ENCODE measurements at places on chromosomes 11 and 22.

DNA sequence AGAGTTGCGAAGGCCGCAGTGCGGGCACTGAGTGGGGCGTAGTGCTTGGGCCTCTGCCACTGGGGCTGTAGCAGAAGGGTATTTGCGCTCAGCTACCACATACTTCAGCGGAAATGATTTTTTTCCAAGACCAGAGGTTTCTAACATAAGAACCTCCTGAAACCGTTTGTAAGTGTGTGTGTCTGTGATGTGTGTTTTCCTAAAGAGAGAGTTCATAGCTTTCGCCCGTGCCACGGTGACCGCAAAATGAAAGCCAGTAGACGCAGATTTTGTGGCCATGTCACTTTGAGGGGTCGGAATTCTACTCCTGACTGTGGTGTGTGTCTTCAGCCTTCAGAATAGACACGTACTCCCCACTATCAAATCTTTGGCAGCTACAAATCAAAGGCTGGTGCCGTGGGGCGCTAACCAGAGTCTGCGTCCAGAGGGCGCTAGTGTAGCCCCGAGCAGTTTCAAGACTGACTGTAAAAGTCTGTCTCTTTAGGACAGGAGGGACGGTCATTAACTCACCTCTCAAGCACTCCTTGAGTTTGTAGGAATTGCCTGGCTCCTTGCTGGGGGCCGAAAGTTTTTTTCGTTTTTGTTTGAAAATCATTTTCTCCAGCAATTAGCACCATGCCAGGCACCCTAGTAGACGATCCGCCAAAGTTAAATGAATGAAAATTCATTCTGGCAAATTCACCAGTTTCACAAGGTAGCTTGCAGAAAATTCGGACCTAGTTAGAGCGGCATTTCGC lies 2.5 kb upstream of the CALCA start:
- DNase-seq, result peak; percentile 10

DNA sequence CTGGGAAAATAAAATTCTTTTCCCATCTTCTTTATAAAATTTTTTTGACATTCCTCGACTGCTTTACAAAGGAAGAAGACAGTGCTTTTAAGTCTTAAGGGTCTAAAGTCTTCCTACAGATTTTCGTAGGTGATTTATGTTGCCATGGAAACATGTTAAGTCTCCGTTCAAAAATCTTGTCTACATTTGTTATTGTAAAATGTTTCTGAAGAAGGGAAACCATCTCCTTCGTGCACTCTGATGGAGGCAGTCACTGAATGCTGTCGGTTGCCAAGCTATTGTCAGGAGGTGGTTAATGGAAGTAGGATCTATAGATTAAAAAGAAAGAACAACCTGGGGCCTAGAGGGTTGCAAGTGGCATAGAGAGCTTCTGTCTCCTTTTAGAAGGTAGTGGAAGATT lies 52.6 kb downstream of the MAP6 start:
- DNase-seq, result no peak

- DNase-seq, result no peak
Observed at GRCh38 chr11:61844909-61845565, 16.9 kb downstream of the FADS2 start.

GRCh38 chr11:120365512-120365911 lies 29.3 kb downstream of the ARHGEF12 start:
- no peak for DNase-seq

DNA sequence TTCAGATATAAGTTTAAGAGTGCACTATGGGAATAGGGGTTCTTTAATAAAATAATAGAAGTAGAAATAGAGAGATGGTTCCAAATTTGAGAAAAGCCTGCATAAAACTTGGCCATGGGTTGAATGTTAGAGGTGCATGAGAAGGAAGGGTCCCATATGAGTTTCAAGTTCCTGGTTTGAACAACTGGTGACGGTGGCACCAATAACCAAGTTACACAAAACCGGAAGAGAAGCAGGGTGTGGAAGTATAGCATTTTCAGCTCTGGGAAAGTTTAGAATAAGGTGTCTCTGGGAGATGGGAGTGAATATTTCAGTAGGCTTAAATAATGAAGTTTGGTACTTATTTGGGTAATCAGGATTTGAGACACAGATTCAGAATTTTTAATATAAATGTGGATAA lies 2.4 kb downstream of the CASP1 start:
- no peak for DNase-seq

GRCh38 chr11:44518968-44519550 lies 46.4 kb upstream of the CD82 start:
- DNase-seq, result no peak

GRCh38 chr11:89293965-89294679 lies 116.4 kb downstream of the TYR start:
- no peak for DNase-seq

DNA sequence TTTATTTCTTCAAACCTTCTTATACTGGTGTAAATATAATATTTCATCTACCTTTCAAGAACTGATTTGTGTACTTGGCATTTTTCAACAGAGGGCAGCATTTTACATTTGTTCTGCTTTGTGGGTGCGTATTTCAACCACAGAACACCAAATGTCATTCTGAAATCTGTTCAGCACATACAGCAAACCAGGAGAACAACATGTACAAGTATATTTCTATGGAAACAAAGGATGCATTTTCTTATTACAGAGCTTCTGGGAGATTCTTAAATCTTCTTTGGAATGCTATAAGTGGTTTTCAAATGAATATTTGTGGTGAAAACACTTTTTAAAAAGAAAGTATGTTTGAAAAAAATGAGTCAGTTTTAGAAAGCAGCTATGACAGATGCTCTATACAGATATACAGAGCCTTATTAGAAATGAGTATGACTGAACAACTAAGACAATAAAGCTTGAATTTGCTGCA lies 946.0 kb downstream of the FAM181B start:
- DNase-seq, result no peak

DNA sequence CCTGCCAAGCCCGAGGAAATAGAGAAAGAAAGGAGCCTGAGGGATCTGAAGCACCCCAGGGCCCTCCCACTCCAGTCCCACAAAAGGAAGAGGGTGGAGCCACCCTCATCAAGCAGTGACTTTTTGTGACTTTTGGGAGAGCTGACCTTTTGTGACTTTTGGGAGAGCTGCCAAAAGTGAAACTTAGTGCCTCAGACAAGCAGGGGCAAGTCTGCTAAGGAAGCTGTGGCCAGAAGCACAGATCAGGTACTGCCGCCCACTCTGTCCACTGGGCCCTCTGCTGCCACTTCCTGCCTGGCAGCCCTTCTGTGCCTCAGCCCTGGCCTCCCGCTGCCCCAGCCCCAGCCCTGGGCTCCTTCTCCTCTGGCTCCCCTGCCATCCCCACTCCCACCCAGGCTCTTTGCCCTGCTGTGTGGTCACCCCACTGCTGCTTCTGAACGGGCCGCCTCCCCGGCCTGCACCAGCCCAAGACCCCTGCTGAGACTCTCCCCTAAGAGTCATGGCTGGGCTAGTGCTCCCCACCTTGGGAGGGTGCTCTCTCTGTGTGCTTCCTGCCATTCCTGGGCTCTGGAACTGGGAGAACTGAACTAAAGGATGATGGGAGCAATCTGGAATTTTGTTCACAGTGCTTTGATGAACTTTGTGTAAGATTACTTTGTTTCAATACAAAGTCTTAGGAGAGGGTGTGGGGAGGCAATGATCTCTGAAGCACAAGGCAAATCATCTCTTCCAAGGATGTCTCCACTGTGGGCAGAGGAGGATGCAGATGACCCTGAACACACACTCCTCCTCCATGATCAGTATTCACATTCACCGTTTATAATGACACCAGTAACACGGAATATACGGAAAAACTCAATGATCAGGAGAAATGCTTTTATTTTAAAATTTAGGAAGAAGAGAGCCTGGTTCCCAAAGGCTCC lies at the start of gene APOBEC3H:
TSS of gene APOBEC3H (plus strand) at position 147 of the 923 bp plus-strand sequence. CDS start 3,035 bp downstream, outside the sequence.
- DNase-seq, result no peak

- no peak for DNase-seq
Observed at GRCh38 chr11:12506404-12506921, 129.1 kb downstream of the PARVA start.

- DNase-seq, result no peak
Observed at GRCh38 chr11:3155691-3156258, 9.3 kb downstream of the OSBPL5 start.

- no peak for DNase-seq
Observed at GRCh38 chr11:28528217-28528616, 420.0 kb downstream of the METTL15 start.

GRCh38 chr11:134801570-134801969 lies 389.5 kb upstream of the B3GAT1 start:
- DNase-seq, result no peak

- no peak for DNase-seq
Observed at GRCh38 chr22:19680911-19681862, 33.1 kb upstream of the SEPTIN5 start.

- no peak for DNase-seq
Observed at GRCh38 chr11:13664351-13664750, 4.1 kb upstream of the FAR1 start.

- no peak for DNase-seq
Observed at GRCh38 chr11:17915500-17916143, 97.2 kb downstream of the SERGEF start.

DNA sequence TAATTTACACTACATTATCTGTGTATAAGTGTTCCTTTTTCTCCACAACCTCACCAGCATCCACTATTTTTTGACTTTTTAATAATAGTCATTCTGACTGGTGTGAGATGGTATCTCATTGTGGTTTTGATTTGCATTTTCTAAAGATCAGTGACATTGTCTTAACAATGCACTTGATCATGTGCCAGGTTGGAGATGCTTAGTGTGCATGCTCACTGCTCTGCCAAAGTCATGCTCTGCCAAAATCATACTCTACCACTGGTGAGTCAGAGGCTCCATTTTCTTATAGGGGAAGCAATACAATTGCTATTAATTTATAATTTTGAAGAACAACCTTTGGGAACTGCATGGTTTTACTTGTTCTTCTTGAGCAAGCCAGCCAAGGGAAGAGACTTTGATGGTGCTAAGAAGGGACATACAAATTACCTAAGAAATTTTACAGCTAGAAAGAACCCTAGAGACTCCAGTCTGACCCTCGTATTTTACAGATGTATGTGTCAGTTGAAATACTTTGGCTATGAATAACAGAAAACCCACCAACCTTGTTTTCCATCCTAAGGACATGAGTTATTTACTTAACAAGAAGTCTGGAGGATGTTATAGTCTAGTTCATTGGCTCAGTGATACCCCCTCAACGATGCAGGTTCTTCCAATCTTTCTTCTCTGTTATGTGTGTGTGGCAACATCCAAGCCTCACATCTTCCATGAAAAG lies 368.9 kb downstream of the DDX10 start:
- no peak for DNase-seq

DNA sequence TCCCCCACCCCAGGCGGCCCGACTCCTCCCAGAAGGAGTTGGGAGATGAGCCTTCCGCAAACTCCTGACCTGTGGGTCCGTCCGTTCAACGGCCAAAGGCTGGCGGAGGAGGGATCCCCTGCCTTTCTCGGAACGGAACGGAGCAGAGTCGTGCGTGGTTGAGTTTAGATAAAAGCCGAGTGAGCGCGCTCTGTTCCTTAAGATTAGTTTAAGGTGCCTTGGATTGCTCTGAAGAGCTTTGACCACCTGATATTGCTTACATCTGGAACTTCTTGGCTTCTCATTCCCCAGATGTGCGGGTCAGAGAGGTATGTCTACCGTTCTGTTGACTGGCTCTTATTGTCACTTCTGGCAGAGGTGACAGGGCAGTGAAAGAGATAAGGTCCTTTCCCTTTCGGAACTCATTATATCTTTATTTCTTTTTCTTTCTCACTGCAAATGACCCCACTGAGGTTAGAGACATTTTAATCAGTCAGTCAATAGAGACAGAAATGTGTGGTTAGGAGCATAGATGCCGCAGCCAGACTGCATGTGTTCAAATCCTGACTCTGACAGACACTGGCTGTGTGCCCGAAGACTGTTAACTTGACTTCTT lies at the start of gene TRIM6:
TSS of gene TRIM6 (plus strand) at position 31 of the 595 bp plus-strand sequence. CDS start at position 292, 261 bp downstream.
- DNase-seq, result no peak

GRCh38 chr11:72736452-72737069 lies 15.6 kb downstream of the ARAP1 start:
- peak; percentile 47 for DNase-seq

DNA sequence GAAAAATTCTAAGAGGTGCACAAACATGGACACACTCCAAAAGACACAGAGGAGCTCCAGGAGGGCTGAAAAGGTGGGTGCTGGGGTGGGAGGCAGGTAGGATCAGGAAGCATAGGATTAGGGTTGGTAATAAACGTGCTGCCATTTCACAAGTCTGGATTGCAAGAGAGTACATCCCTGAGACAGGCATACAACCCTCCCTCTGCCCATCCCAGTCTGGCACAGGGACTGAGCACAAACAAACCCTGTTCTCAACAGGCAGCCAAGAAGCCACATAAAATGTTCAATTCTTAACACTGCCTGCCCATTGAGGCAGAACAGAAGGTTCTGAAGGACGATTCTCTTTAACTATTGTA lies 18.5 kb downstream of the SLC35F2 start:
- DNase-seq, result no peak

- no peak for DNase-seq
Observed at GRCh38 chr11:71183878-71184277, 68.5 kb downstream of the SHANK2 start.

DNA sequence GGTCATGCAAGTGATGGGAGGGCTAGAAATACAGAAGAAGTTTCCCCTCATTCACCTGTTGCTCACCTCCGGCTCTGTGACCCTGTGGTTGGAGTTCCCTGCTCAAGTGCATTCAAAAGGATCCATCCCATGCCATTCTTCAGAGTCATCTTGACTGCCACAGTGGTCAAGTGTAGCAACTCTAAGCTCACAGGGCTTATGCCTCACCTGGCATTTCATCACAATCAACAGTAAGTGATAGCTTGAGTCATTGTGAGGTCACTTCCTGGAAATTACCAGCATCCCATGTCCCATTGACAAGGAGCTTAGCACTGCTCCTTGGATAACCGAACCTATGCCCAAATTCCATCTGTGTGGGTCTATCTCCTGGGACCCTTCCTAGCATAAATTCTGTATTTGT lies 55.6 kb downstream of the OR4C45 start:
- DNase-seq, result no peak

GRCh38 chr11:76030968-76031590 lies 175.2 kb downstream of the WNT11 start:
- no peak for DNase-seq

DNA sequence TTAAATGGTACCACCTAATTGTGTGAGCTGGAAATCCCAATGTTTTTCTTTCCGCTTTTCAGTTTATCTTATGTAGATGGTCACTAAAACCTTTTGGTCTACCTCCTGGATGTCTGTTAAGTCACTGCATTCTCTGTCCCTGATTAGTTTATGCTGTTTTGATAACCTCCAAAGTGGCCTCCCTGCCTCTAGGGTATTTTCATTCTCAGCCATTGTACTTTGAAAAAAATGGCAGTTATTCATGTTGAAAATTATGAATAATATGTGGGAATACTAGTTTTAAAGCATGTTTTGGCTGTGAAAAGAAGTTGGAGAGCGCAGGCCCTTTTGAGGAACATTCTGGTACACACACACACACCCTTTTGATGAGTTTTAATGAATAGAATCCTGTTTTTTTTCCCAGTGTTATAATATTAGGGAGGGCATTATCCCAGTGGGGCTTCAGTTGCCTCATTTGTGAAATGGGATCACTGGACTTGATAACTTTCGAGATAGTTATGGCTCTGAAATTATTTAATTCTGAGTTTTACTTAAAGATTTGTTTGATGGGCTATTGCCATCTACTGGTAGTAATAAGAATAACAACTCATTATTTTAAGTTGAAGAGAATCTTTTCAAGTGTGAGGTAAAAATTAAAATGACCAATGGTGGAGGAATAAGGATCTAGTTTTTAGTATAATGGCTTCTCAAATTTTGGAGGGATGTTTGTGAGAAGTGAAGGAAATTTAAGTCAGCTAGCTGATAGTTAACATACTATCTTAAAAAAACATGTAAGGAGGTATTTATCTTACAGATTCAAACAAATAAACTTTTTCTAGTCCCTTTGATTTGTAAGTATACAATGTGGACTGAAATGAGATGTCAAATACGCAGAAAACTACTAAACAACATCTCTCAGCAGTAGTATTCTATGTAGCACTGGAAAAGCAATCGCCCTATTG lies 3.9 kb downstream of the FDX1 start:
- no peak for DNase-seq

Data from effector CD8-positive, alpha-beta T cell (primary cell).